ENCODE measurements at places on chromosomes 5 and 9. TPM values are rescaled to one million over a fixed set of nuclear protein-coding genes. Genes with fewer than 3 reads are reported as not detected.

The SMIM33 gene
- total RNA-seq: not detected

The AGPAT2 gene
- 53.5 TPM for total RNA-seq

The RETREG1 gene
- total RNA-seq: 0.66 TPM

The OGN gene
- not detected for total RNA-seq

The WNT8A gene
- not detected for total RNA-seq

The ENC1 gene
- 219 TPM for total RNA-seq

The BHMT2 gene
- total RNA-seq: 1.1 TPM

The PRDM9 gene
- total RNA-seq: not detected

The SEPTIN8 gene
- total RNA-seq: 31.1 TPM

The FRRS1L gene
- total RNA-seq: not detected

The PLPPR1 gene
- total RNA-seq: not detected

The HACD4 gene
- 1.8 TPM for total RNA-seq

The WDR55 gene
- total RNA-seq: 46.2 TPM

The PCDHA1 gene
- total RNA-seq: not detected

The CER1 gene
- total RNA-seq: not detected

The PDE8B gene
- under 0.01 TPM for total RNA-seq

The NMUR2 gene
- total RNA-seq: under 0.01 TPM

The GMCL2 gene
- total RNA-seq: not detected

The LCN10 gene
- total RNA-seq: not detected

The PCSK1 gene
- total RNA-seq: under 0.01 TPM

The MCTP1 gene
- total RNA-seq: 24.7 TPM

The ARL14EPL gene
- total RNA-seq: not detected

The OR1J2 gene
- not detected for total RNA-seq

The STING1 gene
- 36.3 TPM for total RNA-seq

The SLC22A4 gene
- 12.5 TPM for total RNA-seq

The AQP3 gene
- 5.9 TPM for total RNA-seq

The GCNT4 gene
- total RNA-seq: 1.1 TPM

Data from placental pericyte (primary cell).